ENCODE measurements at places on chromosomes 12 and 14. TPM values are rescaled to one million over a fixed set of nuclear protein-coding genes. Genes with fewer than 3 reads are reported as not detected.

- H3K27me3 ChIP-seq, result no peaks in the 10 kb centered on the region
- no peak overlapping the region for H3K4me3 ChIP-seq
- H3K36me3 ChIP-seq, result no peaks in the 10 kb centered on the region
- H3K4me1 ChIP-seq, result peaks cover 87% of the 10 kb centered on the region
- H3K27ac ChIP-seq, result peak overlapping the region; percentile 75
These were observed 2.1 kb upstream of the SERPINA1 start for GRCh38 chr14:94390372-94391086.

DNA sequence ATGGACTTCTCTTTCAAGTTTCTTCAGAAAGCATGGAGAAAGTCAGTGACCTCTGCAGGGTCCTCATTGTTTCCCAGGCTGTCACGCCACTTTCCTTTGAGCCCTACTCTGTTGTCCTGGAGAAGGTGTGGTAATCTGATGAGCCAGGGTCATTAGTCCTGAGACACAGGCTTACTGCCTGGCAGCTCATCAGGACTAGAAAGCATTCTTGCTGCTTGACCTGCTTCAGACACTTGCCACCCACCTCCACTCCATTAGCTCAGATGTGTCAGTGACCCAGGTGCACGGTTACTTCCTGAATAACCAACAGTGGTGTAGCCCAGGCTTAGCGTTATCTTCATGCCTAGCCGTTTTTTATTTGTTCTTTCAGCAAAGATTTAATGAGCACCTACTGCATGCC is 93.9 kb downstream of the FGD4 start:
- H3K27me3 ChIP-seq, result no peaks in the 10 kb centered on the region
- no peaks in the 10 kb centered on the region for H3K36me3 ChIP-seq
- peak overlapping the region; percentile 18 for H3K27ac ChIP-seq
- no peak for DNase-seq

- DNase-seq, result peak; percentile 8
- no peaks in the 10 kb centered on the region for H3K36me3 ChIP-seq
- no peak overlapping the region for H3K27ac ChIP-seq
- no peaks in the 10 kb centered on the region for H3K4me1 ChIP-seq
These were observed 57.5 kb upstream of the C14orf180 start for GRCh38 chr14:104521816-104522745.

GRCh38 chr12:120366845-120367232 is 2.1 kb downstream of the MSI1 start:
- no peaks in the 10 kb centered on the region for H3K36me3 ChIP-seq
- peaks cover 7% of the 10 kb centered on the region for H3K27me3 ChIP-seq
- H3K4me3 ChIP-seq, result no peak overlapping the region
- DNase-seq, result no peak

GRCh38 chr12:24231298-24231697 is 281.8 kb upstream of the SOX5 start:
- no peak for DNase-seq
- H3K4me3 ChIP-seq, result no peak overlapping the region
- no peak overlapping the region for H3K27ac ChIP-seq
- no peaks in the 10 kb centered on the region for H3K27me3 ChIP-seq
- no peaks in the 10 kb centered on the region for H3K4me1 ChIP-seq
- no peaks in the 10 kb centered on the region for H3K36me3 ChIP-seq

DNA sequence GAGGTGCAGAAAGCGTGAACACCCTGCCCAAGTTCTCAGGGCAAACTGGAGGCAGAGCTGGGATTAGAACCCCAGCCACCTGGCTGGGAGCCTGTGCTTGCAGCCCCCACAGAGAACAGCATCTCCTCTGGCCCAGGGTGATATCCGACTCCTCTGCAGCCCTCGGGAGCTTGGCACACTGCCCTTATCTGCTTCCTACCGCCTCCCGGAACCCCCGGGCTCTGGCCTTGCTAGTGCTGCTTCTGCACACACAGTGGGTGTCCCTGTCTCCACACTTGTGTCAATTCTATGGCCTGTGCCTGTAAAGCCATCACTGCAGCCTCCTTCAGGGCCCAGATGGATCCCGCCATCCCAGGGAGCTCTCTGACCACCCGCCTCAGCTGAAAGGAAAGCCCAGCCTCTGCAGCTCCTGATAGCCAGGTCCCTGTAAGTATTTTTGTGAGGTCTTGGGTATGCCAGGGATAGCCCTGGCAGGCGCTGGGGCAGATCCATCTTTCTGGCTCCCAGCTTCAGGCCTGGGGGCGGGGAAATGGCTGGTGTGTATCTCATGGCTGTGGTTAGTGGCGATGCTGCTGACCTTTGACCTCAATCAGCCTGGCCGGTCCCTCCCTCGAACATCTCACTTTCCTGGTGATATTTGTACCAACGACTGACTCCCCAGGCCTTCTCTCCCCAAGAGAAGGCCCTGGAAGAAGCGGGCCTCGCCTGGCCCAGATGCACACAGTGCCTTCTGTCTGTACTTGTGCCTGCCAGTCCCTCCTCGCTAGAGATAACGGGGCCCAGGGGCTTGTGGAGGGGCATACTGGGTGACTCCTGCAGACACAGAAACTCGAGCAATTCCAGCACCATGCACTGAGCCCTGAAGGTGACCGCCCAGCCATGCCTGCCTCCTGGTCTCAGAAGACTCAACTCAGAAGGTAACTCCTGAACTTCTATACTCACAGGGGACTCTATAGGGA is 183.8 kb downstream of the CALM1 start:
- H3K4me3 ChIP-seq, result no peak overlapping the region
- no peaks in the 10 kb centered on the region for H3K27me3 ChIP-seq
- peaks cover 28% of the 10 kb centered on the region for H3K36me3 ChIP-seq
- DNase-seq, result no peak
- H3K4me1 ChIP-seq, result no peaks in the 10 kb centered on the region
- no peak overlapping the region for H3K27ac ChIP-seq

DNA sequence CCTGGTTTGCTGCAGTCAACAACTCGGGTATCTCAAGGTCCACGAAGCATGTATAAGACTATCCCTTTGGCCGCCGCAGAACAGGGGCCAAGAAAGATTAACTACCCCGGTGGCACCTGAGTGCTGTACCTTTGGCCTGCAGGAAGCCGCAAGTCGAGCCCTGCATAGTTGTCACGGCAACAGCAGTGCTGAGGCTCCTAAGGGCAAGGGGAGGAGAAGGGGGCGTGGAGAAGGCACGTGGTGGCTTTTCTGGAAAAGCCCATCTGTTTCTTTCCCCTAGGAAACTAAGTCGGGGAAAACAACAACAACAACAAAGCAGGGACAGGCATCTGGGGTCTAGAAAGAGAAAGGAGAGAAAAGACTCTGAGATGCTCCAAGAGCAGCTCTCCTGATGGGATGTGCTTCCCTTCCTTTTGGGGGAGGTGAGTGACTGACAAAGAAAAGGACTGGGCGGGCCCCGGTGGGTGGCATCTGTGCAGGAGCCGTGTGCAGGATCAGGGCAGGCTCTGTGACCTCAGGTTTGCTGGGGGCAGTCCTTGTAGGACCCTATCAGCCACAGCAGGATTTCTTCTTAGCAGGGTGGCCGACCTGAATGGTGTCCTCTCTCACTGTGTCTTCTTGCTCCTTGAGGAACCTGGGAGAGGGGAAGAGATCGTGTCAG is 123.9 kb downstream of the PRMT8 start:
- H3K4me1 ChIP-seq, result no peaks in the 10 kb centered on the region
- DNase-seq, result peak; percentile 23
- H3K36me3 ChIP-seq, result peaks cover 15% of the 10 kb centered on the region
- H3K27ac ChIP-seq, result no peak overlapping the region
- H3K4me3 ChIP-seq, result no peak overlapping the region

- no peak overlapping the region for H3K27ac ChIP-seq
- no peaks in the 10 kb centered on the region for H3K27me3 ChIP-seq
- H3K4me3 ChIP-seq, result no peak overlapping the region
- no peaks in the 10 kb centered on the region for H3K36me3 ChIP-seq
- no peak for DNase-seq
These were observed 56.5 kb downstream of the HSPB8 start for GRCh38 chr12:119235197-119235751.

DNA sequence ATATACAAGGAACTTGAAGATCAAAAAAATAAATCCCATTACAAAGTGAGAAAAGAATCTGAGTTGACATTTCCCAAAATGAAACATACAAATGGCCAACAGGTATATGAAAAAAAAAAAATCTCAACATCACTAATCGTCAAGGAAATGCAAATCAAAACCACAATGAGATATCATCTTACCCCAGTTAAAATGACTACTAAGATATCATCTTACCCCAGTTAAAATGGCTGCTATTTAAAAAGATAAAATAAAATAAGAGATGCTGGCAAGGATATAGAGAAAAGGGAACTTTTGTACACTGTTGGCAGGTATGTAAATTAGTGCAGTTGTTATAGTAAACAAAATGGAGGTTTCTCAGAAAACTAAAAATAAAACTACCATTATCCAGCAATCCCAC is 44.4 kb downstream of the PLEKHG7 start:
- H3K4me3 ChIP-seq, result no peak overlapping the region
- no peaks in the 10 kb centered on the region for H3K4me1 ChIP-seq
- H3K27ac ChIP-seq, result no peak overlapping the region
- DNase-seq, result no peak
- no peaks in the 10 kb centered on the region for H3K27me3 ChIP-seq

The STAC3 gene
- not detected for total RNA-seq

The EML5 gene
- 10.3 TPM for total RNA-seq

The CMA1 gene
- total RNA-seq, result not detected

The PTHLH gene
- not detected for total RNA-seq

The RNASE11 gene
- total RNA-seq, result not detected

Measured in stomach (tissue), 19 donors.